ENCODE measurements at places on chromosomes 16 and 17.
A peak's percentile ranks its signal among the peaks of the same experiment; 100 is the strongest.

DNA sequence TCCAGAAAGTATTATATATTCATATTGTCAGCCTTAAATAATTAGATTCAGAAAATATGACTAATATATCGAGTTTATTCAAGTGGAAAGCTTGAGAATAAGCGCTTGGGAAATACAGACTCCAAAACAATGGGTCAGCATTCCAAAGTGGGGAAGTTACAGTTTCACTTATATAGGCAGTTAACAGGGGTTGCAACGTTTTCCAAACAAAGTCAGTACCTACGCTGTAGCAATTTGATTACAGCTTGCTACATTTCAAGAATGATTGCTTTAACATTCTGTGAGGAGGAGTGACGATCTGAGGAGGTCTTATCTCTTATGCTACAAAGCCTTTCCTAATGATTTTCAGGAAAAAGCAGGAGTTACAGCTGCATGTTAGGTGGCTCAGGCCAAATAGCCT lies 34.2 kb upstream of the HS3ST3A1 start:
- H3K4me3 ChIP-seq: no peak overlapping the region
- no peak overlapping the region for H3K27ac ChIP-seq
- no peak for DNase-seq
- no peaks in the 10 kb centered on the region for H3K36me3 ChIP-seq
- no peaks in the 10 kb centered on the region for H3K27me3 ChIP-seq

DNA sequence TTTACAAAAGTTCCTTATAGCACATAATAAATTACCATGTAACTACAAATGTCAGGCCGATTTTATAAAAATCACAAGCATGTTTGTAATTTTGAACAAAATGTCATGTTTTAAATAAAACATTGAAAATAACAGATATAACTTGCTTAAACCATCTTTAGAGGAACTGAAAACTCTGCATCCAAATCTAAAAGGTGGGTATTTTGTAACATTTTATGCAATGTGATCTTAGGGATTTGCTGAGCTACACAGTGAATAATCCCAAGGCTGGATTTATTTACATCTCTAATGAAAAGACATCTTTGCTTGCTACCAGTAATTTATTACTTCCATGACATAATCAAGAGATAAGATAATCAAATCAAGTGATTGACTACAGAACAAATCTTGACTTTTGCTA lies 47.5 kb downstream of the N4BP1 start:
- H3K27ac ChIP-seq: no peak overlapping the region
- no peak overlapping the region for H3K4me3 ChIP-seq
- H3K36me3 ChIP-seq: no peaks in the 10 kb centered on the region
- H3K27me3 ChIP-seq: no peaks in the 10 kb centered on the region

GRCh38 chr16:46801428-46802049 lies 29.4 kb downstream of the C16orf87 start:
- no peaks in the 10 kb centered on the region for H3K27me3 ChIP-seq
- H3K4me3 ChIP-seq: no peak overlapping the region
- peaks cover 3% of the 10 kb centered on the region for H3K36me3 ChIP-seq
- H3K27ac ChIP-seq: no peak overlapping the region

GRCh38 chr17:61487161-61487988 lies 35.2 kb downstream of the TBX4 start:
- no peaks in the 10 kb centered on the region for H3K4me1 ChIP-seq
- H3K4me3 ChIP-seq: no peak overlapping the region
- H3K36me3 ChIP-seq: no peaks in the 10 kb centered on the region
- H3K27me3 ChIP-seq: peaks cover under 1% of the 10 kb centered on the region
- no peak for DNase-seq

- no peak overlapping the region for H3K27ac ChIP-seq
- H3K4me3 ChIP-seq: no peak overlapping the region
- H3K4me1 ChIP-seq: no peaks in the 10 kb centered on the region
- DNase-seq: no peak
- H3K27me3 ChIP-seq: no peaks in the 10 kb centered on the region
Observed at GRCh38 chr17:29433541-29433940, 43.4 kb downstream of the TAOK1 start.

DNA sequence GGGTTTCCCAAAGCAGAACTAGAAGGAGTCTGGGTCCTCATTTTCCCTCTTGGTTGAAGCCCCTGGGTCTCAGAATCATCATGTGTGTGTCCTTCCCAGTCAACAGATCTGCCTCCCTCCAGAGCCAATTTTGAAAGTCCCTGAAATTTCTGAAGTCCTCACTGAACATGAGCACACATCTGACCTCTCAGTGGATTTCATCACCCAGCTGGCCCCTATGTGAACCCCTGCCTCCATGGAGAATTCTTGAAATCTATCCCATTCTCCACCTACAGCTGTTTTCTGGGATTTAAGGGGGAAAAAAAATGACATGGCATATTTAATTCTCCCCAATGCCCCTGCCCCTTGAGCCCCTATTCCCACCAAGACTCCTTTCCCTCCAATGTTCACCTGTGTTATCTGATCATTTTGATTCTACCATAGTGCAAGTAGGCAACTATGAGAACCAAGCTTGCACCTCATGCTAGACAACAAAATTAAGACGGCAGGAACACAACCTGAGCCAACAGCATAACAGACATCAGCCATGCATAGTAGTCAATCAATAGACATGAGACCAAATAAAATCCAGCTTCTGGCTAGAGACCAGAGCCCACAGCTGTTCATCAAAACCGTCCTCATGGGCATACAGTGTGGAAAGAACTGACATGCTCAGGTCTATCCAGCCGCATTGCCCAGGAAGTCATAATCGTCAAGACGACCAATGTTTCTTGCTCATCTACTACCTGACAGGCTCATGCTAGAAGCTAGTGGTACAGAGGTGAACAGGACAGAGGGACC lies 14.9 kb downstream of the SOX9 start:
- DNase-seq: no peak
- H3K4me1 ChIP-seq: no peaks in the 10 kb centered on the region
- H3K36me3 ChIP-seq: no peaks in the 10 kb centered on the region

GRCh38 chr17:78381601-78382232 lies 3.3 kb downstream of the PGS1 start:
- no peaks in the 10 kb centered on the region for H3K36me3 ChIP-seq
- peak; percentile 86 for DNase-seq
- H3K27me3 ChIP-seq: no peaks in the 10 kb centered on the region
- peak overlapping the region; percentile 91 for H3K27ac ChIP-seq
- H3K4me3 ChIP-seq: no peak overlapping the region

DNA sequence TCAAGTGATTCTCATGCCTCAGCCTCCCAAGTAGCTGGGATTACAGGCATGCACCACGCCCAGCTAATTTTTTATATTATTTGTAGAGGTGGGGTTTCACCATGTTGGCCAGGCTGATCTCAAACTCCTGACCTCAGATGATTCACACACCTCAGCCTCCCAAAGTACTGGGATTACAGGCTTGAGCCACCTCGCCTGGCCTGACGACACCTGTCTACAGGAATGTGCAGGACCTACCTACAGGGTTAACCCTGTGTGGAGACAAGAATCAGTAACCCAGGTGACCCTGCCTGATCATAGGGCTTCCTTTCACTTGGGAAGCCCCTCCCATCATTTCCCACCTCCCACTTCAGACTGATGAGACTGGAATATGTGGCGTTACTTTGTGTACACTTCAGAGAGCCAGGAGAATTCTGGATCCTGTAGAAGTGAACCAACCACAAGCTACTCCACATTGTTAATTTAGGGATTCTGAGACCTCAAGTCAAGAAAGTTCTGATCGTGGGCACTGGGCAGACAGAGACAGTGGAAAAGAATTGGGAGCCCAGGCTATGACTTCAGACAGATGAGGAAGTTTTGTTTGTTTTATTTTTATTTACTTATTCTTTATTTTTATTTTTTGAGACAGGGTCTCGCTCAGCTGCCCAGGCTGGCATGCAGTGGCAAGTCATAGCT lies 5.7 kb upstream of the MILR1 start:
- no peak overlapping the region for H3K27ac ChIP-seq
- no peak overlapping the region for H3K4me3 ChIP-seq
- H3K36me3 ChIP-seq: no peaks in the 10 kb centered on the region

GRCh38 chr16:54177052-54177861 lies 109.3 kb downstream of the IRX3 start:
- H3K4me3 ChIP-seq: no peak overlapping the region
- peaks cover 4% of the 10 kb centered on the region for H3K27me3 ChIP-seq
- H3K36me3 ChIP-seq: no peaks in the 10 kb centered on the region

DNA sequence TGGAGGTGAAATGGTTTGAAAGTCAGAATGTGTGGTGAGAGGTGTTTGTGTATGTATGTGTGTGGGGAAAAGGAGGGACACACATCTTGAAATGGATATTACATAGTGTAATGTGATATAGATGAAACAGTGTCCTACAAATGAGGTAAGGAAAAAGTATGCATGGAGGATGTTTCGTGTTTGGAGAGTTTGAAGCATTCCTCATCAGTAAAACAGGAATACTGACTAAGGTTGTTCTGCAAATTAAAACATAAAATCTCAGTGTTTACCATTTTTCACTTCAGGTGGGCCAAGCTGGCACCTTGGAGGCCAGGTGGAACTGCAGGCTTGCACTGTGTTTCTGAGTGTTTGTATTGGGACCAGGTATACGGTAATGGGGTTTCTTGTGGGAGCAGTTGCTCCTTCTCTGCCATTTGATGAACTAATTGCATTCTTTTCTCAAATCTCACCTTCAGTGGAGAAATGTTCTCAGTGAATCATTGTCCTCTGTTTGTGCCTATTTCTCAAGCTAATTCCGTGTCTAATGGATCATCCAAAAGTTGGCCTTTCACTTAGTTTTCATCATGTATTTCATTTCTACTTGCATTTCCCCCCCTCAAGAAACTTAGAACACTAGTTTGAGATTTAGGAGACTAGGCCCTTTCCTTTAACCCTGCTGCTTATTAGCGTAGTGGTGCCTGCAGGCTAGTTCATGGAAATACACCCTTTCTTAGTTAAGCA lies 8.2 kb upstream of the TBKBP1 start:
- H3K4me3 ChIP-seq: no peak overlapping the region
- peaks cover 27% of the 10 kb centered on the region for H3K4me1 ChIP-seq
- H3K27ac ChIP-seq: peak overlapping the region; percentile 35
- peaks cover 17% of the 10 kb centered on the region for H3K36me3 ChIP-seq
- H3K27me3 ChIP-seq: no peaks in the 10 kb centered on the region

All from endothelial cell of umbilical vein (primary cell).